ENCODE measurements at places on chromosomes 1 and 21.

GRCh38 chr1:53629101-53629691, 109.8 kb downstream of the GLIS1 start:
- DNase-seq = no peak

- DNase-seq = no peak
Observed at GRCh38 chr1:97210307-97210706, 488.7 kb downstream of the PTBP2 start.

DNA sequence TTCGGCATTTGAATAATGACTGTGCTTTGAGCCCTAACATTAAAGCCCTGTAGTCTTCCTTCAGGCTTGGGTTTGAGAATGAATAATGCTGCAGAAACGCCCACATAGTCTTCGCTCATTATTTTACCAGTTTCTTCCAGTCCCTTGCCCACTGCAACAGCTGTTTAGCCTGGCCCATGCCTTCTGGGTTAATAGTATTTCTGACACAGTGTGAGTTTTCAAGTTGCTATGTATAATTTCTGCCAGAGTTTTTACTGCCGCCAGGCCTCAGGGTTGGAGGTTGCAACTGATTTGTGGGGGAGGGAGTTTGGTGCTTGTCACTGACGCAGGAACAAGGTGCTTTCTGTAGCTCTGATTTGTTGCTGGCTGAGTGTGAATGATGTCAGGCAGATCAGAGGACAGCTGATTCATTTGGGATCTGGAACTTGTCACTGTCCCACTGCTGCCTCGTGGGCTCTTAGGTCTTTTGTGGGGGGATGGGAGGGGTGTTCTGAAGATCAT, 109.8 kb downstream of the MAST2 start:
- DNase-seq = peak; percentile 18

GRCh38 chr21:29664615-29665014, 275.2 kb downstream of the GRIK1 start:
- DNase-seq = no peak

DNA sequence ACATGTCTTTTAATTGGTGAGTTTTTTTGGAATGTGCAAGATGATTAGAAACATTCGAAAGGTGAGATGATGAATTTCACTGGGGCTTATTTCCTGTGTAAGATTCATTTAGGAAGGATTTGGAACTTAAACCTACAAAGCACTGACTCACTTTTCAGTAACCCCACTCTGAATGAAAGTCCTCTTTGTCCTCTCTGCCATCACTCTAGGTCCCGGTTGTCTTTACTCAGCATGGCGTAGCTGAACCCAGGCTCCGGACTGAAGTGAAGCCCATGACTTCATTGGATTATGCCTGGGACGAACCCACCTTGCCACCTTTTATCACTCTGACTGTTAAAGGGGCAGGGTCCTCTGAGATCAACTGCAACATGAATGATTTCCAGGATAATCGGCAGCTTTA, 139.4 kb downstream of the VPS13D start:
- no peak for DNase-seq

GRCh38 chr21:34670220-34670961, 1.6 kb downstream of the CLIC6 start:
- no peak for DNase-seq

GRCh38 chr1:228785366-228786330, 50.4 kb downstream of the RHOU start:
- no peak for DNase-seq

- DNase-seq = no peak
Observed at GRCh38 chr1:92973203-92973897, 12.1 kb upstream of the DIPK1A start.

- no peak for DNase-seq
Observed at GRCh38 chr1:192602757-192603156, 27.2 kb downstream of the RGS1 start.

DNA sequence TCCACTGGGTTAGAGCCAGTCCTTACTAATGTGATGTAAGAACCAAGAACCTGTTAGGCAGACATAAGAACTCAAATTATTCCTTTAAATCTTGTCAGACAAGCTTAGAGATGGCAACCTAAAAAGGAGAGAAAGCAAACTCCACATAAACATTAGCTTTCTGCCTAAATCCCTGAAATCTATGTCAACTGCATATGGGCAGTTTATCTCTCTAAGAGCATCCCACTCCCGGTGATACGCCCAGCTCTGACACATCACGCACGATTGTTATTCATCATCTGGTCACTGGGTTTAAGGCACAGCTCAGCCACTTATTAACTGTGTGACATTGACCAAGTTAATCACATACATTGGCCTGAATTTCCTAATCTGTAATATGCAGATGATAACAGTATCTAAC, 323.7 kb downstream of the HHIPL2 start:
- DNase-seq = no peak

DNA sequence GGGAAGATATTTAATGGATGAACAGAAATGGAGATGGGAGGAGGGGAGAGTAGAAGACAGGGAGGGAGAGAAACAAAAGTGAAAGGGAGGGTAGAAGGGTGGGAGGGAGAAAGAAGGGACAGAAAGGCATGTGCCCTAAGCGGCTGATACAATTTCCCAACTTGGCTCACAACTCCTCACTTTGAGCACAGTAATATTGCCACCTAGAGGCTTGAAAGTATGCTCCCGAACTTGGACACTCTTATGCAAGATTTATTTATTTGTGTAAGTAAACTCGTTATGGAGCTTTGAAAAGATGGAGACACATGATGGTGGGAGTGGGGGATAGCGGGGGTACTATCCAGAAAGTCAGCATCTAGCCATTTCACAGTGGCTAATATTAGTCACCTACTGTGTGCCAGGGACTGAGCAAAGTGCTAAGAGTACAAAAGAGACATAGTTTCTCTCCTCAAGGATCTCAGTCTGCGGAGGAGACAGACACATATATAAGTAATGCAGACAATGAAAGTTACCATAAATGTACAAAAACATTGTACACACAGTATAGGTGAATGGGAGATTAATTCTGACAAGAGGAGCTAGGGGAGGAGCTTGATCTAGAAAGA, 189.7 kb downstream of the SEC16B start:
- DNase-seq = peak; percentile 47

GRCh38 chr1:109335091-109335490, 28.3 kb upstream of the MYBPHL start:
- no peak for DNase-seq

GRCh38 chr1:203625628-203626019, 1.0 kb upstream of the ATP2B4 start:
- peak; percentile 31 for DNase-seq

DNA sequence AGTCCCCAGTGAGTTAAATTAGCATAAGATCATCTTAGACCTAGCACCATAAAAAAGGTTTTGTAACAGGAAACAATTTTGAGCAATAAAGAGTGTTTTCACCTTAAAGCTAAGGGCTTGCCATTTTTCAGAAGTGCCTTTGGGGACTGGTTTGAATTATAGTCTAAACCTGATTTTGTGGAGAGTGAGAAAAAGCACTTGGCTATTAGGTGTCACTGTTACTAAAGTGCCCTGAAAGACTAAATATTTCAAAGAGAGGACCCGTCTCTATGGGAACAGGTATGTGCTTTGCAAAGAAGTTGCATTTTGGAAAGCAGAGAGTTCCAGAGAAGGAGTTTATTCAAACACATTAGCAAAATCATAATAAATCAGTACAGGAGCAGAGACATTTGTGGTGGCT, 9.1 kb downstream of the NTNG1 start:
- DNase-seq = no peak

DNA sequence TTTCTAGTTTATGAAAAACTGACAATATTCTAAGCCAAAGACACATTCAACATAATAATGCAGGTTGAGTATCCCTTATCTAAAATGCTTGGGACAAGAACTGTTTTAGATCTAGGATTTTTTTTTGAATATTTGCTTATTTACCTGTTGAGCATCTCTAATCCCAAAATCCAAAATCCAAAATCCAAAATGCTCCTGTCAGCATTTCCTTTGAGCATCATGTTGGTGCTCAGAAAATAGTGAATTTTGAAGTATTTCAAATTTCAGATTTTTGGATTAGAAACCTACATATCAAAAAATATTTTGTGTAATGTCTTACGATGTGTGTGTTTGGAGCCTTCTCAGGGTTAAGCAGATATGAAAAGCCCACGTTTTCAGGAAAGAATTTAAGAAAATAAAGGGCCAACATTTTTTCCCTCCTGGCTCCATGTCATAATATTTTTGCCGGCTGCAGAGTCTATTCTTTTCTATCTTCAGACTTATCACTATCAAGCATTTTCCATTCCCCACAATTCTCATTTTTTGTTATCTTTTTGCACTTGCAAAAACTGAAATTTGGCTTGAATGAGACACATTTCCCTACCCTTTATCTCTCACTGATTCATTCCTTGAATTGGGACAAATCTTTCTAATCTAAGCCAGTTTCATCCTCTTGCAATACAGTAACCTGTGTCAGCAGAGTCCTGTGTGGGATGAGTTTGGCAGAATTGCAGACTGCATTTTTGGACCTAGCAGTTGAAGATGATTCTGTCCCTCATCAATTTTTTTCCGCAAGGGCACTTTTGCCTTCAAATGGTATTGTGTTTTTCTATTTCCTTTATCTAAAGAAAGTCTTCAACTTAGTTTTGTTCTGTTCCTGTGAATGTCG, 233.9 kb downstream of the DISC1 start:
- no peak for DNase-seq

DNA sequence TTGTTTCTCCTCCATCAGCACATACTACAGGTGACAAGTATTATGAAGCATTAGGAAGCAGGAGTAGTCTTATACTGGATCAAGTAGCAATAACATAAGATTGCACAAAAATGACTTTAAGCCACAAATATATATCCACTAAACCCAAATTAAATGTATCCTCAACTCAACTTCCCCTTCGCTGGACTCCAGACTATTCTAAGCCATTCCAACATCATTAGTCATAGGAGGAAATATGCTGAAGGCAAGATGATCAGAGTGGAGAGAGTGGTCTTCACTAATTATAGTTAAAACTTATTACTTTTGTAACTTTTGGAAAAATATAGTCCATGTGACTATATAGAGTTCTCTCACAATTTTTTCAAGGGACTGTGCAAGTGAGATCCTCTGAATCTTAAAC, 390.7 kb upstream of the ZP4 start:
- DNase-seq = no peak

DNA sequence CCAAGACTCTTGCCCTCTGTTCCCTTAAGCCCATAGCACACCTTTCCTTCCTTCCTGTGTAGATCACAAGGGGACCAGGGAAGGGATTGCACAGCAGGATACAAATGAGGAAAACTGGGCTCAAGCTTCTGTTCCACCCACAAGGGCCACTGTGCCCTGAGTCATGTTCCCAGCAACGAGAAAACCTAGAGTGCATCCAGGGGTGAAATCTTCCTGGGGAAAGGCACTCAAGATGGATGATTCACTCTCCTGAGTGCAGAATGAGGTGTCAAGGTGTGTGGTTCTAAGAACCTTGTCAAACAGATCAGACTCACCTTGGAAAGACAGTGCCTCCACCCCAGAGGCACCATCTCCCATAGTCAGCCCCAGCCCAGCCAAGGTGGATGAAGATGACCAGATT, 40.7 kb upstream of the EYA3 start:
- no peak for DNase-seq

- peak; percentile 91 for DNase-seq
Observed at GRCh38 chr1:33298623-33299277, 22.1 kb downstream of the A3GALT2 start.

- no peak for DNase-seq
Observed at GRCh38 chr1:206127336-206127735, 10.1 kb upstream of the AVPR1B start.

DNA sequence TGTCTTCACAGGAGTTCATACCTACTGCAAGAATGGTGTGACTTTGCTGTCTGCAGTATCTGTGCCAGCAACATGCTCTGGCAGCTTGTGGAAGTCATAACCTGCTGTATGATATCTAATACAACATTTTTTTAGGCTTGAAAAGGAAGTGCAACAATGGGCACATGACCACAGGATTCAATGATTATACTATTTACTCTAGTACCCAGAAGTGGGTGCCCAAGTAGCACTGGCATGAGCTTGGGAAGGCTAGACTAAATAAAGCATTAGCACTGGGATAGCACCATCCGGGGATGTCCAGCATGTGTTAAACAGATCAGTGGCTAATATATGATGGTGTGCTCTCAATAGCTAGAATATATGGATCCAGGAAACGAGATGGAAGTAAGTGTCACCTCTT, 98.6 kb upstream of the PDE4B start:
- no peak for DNase-seq

DNA sequence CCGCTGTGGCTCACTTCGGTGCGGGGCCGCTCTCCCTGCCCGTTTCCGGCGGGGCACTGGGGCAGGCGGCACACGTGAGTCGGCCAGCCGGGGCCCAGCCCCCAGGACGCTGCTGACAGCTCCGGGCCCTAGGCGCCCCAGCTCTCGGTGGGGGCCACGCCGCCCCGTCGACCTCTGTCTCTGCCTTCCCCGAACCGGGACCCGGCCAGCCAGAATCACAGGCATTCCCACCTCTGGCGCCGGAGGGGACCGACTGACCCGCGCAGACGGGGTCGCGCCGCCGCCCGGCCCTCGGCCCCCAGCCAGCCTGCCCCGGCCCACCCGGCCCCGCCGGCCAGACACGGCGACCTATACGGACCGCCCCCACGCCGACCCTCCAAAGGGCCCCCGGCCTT, 755 bp downstream of the SCMH1 start:
- peak; percentile 61 for DNase-seq

DNA sequence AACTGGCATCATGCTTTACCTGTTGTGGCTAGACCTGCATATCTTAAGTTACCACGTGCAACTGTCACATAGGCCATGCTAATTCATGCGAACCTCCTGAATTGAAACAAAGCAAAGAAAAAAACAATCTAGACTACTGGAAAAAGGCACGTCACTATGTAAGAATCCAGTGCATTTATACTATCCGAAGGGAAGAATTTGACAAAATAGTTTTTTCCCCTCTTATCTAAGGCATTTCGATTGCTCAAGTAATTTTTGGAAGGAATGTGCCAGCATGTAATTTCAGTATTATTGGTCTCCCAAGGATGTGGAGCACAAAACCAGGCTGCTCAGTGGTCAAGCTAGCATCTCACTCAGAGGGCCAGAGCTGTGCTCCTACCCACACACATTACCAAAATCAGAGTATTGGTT, 31.5 kb upstream of the C1orf198 start:
- no peak for DNase-seq

DNA sequence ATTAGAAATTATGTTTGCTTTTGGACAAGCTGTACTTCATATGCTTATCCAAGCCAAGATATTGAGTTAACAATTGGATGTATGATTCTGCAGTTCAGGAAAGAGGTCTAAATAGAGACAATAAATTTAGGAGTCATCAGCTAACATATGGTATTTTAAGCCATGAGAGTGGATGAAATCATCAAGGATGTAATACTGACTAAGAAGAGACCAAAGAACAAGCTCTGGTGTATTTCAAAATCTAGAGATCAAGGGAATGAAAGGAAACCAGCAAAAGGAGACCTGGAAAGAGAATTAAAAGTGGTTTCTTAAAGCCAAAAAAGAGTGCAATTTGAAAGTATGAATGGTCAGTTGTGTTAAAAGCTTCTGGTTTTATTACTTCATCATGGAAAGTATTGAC, 183.6 kb upstream of the BEND5 start:
- no peak for DNase-seq

- DNase-seq = no peak
Observed at GRCh38 chr21:41396558-41397075, 29.4 kb upstream of the MX1 start.
